Transverse colon (tissue), 4 donors: ENCODE measurements at places on chromosomes 5 and 9.

- no peak for DNase-seq
Measured at GRCh38 chr9:281741-282645, 67.3 kb downstream of the DOCK8 start.

GRCh38 chr9:130325921-130326320 is 60.4 kb downstream of the HMCN2 start:
- DNase-seq, result no peak

- DNase-seq, result no peak
Measured at GRCh38 chr5:10702911-10703491, 58.0 kb downstream of the DAP start.

- DNase-seq, result peak; percentile 79
Measured at GRCh38 chr9:123651273-123651672, 278.7 kb downstream of the DENND1A start.

- DNase-seq, result no peak
Measured at GRCh38 chr5:64790210-64790609, 21.5 kb downstream of the CWC27 start.

GRCh38 chr9:91147079-91147708 is 214.5 kb downstream of the AUH start:
- DNase-seq, result no peak

GRCh38 chr5:175383350-175383749 is 60.6 kb downstream of the DRD1 start:
- DNase-seq, result no peak

DNA sequence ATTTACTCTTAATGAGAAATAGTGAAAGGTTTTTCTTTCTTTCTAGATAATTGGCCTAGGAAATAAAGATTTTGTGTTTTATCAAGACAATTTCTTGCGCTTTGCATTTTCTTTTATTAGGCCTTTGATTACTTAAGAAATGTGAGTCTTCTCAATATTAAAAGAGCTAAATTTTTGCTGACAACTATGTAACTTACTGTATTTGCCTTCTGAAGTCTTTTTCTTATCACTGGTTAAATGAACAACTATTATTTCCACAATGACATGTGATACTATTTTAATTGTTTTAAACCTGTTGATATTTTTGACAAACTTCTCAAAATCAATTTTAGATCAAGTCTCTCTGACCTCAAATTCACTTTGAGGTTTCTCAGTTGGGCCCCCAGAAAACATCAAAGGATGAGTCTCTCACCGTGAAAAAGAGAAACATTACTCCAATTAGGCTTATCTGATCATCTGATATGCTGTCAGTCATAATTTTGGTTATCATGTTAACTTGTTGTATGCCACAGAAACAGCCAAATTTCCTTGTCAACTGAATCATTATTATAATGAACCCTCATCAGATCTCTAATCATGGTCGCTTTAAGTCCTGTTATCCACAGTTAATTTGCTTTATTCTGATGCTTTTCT is 48.8 kb downstream of the RAPGEF1 start:
- DNase-seq, result no peak

DNA sequence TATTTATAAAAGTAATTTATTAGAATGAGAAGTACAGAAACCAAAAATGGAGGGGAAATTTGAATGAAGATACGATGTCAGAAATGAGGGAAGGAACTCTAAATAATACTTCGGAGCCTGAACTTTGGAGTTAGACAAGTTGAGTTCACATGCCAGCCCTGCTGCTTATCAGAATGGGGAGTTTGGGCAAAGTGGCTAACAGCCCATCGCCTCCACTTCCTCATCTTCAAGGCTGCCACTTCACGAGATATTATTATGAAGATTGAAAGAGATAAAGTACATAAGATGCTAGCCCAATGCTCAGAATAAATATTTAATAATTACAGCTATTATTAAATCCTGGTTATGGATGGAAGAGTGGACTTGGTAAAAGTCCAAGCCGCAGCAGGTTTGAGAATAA is 56.2 kb upstream of the ABCA1 start:
- no peak for DNase-seq

GRCh38 chr9:2967766-2968165 is 123.9 kb upstream of the PUM3 start:
- no peak for DNase-seq

DNA sequence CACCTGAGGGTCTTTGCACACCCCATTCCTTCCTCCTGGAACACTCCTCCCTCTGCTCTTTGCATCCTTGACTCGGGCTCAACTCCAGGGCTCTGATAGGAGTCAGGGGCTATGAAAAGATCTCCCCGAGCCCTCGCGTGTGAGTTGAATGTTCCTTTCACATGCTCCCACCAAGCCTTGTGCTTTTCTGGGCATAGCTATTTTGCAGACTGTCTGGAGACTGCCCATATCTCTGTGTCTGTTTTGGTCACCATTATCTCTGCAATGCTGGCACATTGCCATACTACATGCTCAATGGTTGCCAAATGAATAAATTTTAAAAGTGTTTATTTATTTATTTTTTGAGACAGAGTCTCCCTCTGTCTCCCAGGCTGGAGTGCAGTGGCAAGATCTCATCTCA is 56.9 kb upstream of the PLPP1 start:
- DNase-seq, result no peak

GRCh38 chr5:1946776-1947175 is 64.1 kb upstream of the IRX4 start:
- DNase-seq, result no peak

DNA sequence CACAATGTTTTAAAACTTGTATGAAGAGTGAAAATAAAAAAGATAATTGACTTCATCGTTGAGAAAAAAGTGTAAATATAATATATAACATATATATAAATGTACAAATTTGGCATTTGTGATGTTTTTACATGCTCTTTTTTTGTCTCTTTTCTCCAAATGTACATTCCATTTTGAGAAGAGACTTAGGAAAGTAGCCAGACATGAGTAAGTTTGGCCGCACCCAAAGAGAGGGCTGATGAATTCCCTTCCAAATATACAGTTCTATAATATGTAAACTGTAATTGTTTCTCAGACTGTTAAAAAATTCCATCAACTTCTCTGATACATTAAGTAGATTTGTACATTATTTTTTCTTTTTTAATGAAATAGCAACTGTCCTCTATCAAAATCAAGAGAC is 193.2 kb upstream of the MAP3K1 start:
- DNase-seq, result no peak

- peak; percentile 53 for DNase-seq
Measured at GRCh38 chr5:154756868-154757813, 2.0 kb downstream of the LARP1 start.

DNA sequence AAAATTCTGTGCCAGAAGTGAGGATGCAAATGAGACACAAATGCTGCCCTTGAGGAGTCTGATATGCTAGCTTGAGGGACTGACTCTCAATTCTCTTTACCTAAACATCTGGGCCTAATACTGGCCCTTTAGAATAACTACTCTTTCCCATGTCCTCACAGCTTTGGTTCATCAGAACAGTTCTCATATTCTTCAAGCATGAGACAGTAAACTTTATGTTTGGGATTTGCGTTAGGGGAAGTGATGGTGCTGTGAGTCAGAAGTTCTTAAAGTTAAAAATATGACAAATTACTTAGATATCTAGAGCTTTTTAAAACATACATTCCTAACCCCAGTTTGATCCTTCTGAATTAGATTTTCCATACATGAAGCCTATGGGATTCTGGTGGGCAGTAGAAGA is 665.0 kb upstream of the RGMB start:
- DNase-seq, result no peak

DNA sequence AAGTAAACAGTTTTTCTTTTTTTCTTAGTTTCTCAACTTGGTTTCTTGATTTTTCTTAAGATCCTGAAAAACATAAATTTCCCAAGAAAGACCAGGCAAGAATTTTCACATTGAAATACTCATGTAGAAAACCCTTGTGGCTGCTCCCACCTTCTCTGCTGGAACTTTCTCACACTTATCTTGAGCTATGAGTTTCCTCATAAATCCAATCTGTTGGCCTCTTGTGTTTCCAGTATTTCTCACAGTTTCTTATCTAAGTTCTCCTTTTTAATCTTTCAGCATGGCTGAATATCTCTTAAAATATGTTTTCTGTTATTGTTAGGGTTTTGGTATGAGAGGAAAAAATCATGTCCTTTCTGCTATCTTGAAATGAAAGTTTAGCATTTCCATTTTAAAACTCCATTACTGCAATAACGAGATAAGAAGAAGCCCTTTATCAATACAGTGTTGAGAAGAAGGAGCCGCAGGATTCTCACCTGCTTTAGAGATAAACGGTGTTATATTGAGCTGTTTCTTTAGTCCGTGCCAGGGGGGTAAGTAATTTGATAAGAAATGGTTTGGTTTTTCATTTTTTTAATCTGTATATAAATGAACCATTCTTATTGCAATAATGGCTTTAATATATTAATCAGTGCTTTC is 89.3 kb downstream of the ALDH1A1 start:
- no peak for DNase-seq

GRCh38 chr5:140362311-140362710 is 2.3 kb downstream of the SLC4A9 start:
- DNase-seq, result no peak

DNA sequence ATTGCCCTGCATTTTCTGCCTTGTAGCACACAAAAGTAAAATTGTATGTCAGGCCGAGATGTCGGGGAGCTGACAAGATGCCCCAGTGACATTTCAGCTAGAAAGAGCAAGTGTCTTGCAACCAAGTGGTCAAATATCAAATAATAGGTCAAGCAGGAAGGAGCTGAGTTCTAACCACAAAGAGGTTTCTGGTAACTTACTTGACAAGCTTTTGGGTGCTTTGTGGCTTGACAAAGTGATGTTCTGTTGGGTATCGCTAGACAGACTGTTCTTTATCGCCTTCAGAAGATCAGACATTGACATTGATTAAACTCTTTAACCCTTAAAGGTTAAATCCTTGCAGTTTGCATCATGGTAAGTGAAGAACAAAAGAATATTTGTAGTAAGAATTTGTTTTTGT is 419.9 kb downstream of the CCDC171 start:
- DNase-seq, result no peak

- DNase-seq, result no peak
Measured at GRCh38 chr9:99432075-99432474, 210.0 kb downstream of the SEC61B start.

GRCh38 chr9:114906922-114907571 is 23.3 kb downstream of the TNFSF8 start:
- no peak for DNase-seq
